Smooth muscle cell of trachea (primary cell): ENCODE measurements at places on chromosomes 7 and 10. TPM values are rescaled to one million over a fixed set of nuclear protein-coding genes. Genes with fewer than 3 reads are reported as not detected.

The TAS2R4 gene
- 0.58 and 1.7 TPM in 2 replicates for total RNA-seq

The ABCB4 gene
- total RNA-seq, result 4.6 and 4.8 TPM in 2 replicates

The STEAP4 gene
- 1.2 and 1.7 TPM in 2 replicates for total RNA-seq

The CTAGE4 gene
- 1.3 and 2.0 TPM in 2 replicates for total RNA-seq

The COL13A1 gene
- total RNA-seq, result 17.2 and 21.5 TPM in 2 replicates

The FXYD4 gene
- not detected in 2 replicates for total RNA-seq

The CLDN4 gene
- 1.3 and 1.7 TPM in 2 replicates for total RNA-seq

The SRRM3 gene
- 0.58 and 2.8 TPM in 2 replicates for total RNA-seq

The LEP gene
- not detected in 2 replicates for total RNA-seq

The MOGAT3 gene
- not detected in 2 replicates for total RNA-seq

The NME8 gene
- total RNA-seq, result not detected in 2 replicates

The VWA2 gene
- total RNA-seq, result 0.58 and 0.83 TPM in 2 replicates

The HTR5A gene
- not detected in 2 replicates for total RNA-seq

The SPDYE8 gene
- 0.17 TPM in 1 of 2 replicates, not detected in the other for total RNA-seq

The GPR15LG gene
- not detected in 2 replicates for total RNA-seq

The RTKN2 gene
- total RNA-seq, result 0.33 and 1.3 TPM in 2 replicates
